Fibroblast of the conjunctiva (primary cell): ENCODE measurements at places on chromosomes 6 and 20.

DNA sequence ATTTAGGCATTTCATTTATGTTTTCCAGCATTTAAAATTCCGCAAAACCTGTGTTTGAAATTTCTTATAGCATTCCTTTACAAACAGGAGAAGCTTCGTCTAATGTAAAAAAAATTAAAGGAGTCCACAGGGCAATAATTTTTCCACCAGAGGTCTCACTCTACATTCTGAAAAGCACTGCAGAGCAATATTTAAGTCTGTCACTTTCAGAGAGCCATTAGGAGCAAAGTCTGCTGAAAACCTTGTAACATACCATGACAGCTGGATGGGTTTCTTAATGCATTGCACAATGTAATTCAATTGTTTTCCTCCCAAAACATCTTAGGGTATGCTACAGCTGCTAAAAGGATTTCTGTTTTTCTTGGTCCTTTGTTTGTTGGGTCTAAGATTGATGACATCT lies 18.0 kb downstream of the BAG2 start:
- DNase-seq, result peak; percentile 59

DNA sequence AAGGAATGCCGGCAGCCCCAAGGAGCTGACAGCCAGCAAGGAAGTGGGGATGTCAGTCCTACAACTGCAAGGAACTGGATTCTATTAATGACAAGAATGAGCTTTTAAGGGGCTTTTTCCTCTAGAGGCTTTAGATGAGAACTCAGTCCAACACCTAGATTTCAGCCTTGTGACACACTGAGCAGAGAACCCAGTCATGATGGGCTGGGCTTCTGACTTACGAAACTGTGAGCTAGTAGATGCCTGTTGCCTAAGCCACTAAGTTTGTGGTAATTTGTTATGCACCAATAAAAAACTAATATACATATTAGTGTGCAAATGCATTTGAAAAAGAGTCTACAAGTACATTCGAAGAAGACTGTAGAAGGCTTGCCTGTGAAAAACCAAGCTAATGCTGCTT lies 263.3 kb downstream of the SOX4 start:
- DNase-seq, result no peak

- DNase-seq, result no peak
Measured at GRCh38 chr6:2186516-2186915, 58.9 kb downstream of the GMDS start.

DNA sequence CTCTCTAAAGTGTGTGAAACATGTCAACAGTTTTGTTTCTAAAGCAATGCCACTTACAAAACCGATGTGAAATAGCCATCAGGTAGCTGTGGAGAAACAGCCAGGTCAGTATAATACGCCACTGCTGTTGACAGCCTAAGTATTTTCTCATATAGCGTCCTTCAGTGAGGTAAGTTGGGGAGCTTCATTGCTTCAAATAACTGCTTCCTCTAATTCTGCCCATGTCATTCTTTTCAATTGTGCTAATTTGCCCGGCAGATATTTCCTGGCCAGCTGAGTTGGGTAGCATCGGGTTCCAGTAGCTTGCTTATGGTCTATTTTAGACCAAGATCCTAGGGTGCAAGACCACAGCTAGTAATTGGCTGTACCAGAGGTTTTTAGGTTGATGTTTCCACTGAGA lies 2.1 kb upstream of the ARMC2 start:
- DNase-seq, result no peak

- no peak for DNase-seq
Measured at GRCh38 chr20:36246401-36246800, 10.1 kb downstream of the AAR2 start.

DNA sequence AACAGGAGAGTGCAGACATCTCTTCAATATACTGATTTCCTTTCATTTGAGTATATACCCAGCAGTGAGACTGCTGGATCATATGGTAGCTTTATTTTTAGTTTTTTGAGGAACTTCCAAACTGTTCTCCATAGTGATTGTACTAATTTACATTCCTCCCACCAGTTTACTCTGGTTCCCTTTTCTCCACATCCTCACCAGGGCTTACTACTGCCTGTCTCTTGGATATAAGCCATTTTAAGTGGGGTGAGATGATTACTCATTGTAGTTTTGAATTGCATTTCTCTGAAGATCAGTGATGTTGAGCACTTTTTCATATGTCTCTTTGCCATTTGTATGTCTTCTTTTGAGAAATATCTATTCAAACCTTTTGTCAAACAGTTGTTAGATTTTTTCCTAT lies 64.9 kb upstream of the HMGCLL1 start:
- DNase-seq, result peak; percentile 63

DNA sequence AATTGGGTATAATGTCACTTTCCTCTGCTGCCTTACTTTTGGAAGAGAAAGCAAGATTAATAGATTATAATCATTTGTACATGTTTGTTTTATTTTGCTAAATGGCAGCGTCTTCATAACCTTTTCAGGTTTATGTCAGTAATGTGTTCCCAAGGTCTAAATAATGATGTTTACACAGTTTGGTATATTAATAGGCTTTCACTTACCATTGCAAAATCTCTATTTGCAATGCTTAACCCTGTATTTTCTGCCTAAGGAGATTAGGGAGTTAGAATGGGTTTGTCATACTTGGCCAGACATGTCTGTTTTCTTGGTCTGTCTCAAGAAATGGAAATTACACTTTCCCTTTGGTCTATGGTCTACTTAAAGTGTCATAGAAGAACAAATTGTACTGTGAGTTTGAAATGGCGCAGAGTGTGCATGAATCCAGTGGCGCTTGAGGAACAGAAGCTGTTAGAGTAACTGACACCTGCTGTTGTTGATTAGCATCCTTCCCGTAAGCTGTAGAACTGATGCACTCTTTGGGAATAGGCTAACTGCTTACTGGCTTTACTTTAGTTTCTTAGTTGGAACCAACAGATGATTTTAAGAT lies 261.1 kb downstream of the SAMD5 start:
- no peak for DNase-seq

- no peak for DNase-seq
Measured at GRCh38 chr6:17469006-17469832, 75.8 kb downstream of the CAP2 start.

- DNase-seq, result no peak
Measured at GRCh38 chr6:153003366-153003690, 819 bp upstream of the MTRF1L start.

GRCh38 chr6:34189806-34190503 lies 44.1 kb upstream of the GRM4 start:
- no peak for DNase-seq

- no peak for DNase-seq
Measured at GRCh38 chr6:122995921-122996793, at the start of gene CLVS2. Gene CLVS2 (plus strand): TSS chr6:122996235. CDS start chr6:122997778, 1,543 bp downstream.

- DNase-seq, result no peak
Measured at GRCh38 chr6:2658788-2659187, 91.9 kb downstream of the MYLK4 start.

DNA sequence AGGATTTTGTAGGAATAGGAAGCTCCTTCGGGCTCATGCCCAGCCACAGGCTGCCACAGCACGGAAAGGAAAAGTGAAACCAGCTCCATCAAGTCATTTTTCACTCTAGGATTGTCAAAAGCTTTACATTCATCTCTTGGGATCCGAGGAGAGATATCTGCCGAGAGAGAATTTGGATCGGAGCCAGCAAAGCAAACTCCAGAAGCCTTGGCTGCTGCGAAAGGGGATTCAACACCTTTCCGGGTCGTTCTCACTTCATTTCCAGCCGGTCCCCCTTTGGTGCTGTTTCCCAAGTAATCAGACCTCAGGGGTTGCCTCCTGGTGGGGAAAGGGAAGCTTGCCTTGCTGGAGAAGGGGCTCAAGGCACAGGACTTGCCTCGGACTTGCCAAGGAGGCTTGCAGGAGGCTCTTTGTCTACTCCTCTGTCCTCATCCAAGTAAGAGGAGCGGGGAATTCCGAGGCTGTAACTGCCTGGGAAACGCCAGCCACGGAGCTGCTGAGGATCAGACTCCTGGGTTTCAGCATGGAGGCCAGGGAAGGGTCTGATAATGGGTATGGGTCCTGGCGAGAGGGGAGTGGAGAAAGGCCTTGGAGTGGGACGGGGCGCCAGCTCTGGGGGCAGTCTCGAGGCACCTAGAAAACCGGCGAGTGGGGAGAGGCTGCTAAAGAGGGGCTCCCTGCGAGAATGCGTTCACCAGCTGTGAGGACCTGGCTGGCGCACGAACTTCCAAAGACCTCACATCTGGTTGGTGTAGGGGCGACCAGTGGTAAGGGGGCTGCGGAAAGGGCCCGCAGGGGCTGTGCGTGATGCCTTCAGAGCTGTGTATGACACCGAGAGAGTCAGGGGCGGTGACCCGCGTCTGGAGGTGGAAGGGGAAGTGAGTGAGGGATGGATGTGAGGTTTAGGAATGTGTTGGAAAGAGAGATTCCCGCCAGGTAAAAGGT lies 702 bp downstream of the ETV7 start:
- peak; percentile 13 for DNase-seq

GRCh38 chr6:111793711-111794111 lies 79.5 kb downstream of the FYN start:
- no peak for DNase-seq

DNA sequence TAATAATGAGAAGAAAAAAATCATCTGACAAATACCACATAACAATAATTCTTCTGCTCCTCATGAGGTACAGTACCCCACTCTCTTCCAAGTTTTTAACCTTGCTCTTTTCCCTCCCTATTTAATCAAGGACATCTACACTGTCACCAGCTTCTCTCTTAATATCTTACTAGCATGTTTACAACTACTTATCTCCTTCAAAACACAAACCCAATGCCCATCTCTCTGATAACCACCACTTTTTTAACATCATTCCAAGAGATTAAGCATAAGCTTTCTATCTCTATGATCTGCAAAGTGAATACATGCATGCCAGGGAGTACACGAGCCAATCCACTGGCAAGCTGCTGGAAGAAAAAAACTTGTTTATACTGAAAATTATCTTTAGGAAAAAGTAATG lies 10.3 kb downstream of the CEP85L start:
- DNase-seq, result no peak

DNA sequence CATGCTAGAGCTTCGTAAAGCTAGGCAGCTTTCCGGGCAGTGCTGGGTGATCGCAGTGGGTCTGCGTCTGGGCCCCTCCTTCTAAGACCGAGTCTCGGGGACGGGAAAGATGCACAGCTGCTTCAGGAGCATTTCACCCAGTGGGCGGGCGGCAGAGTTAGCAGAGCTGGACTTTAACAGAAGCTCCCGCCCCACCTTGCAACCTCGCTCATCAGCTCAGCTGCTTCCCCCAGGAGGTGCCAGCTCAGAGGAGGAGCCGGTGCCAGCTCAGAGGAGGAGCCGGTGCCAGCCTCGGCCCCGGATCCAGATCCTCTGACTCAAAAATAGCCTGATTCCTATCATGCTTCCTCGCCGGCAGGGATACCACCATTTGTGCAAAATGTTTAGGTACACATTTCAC lies 94.5 kb upstream of the RPS6KA2 start:
- DNase-seq, result no peak

DNA sequence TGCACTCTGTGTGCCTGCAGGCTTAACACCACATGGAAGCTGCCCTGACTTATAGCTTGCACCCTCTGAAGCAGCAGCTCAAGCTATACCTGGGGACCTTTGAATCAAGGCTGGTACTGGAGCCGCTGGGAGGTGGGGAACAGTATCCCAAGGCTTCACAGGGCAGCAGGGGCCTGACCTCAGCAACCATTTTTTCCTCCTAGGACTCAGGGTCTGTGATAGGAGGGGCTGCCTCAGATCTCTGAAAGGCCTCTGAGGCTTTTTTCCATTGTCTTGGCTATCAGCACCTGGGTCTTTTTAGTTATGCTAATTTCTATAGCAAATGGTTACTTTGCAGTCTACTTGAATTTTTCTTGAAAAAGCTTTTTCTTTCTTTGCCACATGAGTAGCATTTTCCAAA lies 80.2 kb upstream of the OPRM1 start:
- DNase-seq, result no peak

- DNase-seq, result no peak
Measured at GRCh38 chr6:37765182-37765775, 54.2 kb upstream of the ZFAND3 start.

DNA sequence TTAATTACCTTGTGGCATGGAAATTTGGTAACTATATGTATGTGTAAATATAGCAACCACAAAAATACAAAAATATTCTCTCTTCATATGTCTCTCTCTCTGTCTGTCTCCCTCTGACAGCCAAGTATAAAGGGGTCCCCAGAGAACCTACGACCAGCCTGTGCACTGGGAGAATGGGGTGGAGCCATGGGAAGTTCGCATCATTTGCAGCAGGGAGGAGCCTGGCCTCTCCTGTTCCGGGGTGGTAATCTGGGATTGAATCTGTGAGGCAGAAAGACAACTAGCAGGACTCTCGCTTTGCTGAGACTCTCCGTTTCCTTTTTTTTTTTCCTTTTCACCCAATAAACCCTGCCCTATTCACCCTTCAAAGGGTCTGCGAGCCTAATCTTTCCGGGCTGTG lies 1109.1 kb downstream of the HACE1 start:
- no peak for DNase-seq

DNA sequence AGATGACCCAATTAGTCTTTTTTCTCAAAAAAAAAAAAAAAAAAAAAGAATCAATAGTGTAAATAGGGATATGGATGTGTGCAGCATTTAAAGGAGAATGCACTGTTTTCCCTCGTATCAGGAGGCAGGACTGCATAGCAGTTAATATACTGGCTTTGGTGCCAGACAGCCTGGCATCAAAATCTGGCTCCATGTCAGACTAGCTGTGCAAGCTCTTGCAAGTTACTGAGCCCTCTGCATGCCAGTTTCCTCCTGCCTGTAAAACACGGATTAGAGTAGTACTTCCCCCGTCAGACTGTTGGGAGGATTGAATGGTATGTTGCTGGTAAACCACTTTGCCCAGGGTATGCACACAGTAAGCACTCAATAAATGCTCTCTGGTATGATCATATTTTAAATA lies 594.2 kb upstream of the CHD6 start:
- DNase-seq, result no peak

DNA sequence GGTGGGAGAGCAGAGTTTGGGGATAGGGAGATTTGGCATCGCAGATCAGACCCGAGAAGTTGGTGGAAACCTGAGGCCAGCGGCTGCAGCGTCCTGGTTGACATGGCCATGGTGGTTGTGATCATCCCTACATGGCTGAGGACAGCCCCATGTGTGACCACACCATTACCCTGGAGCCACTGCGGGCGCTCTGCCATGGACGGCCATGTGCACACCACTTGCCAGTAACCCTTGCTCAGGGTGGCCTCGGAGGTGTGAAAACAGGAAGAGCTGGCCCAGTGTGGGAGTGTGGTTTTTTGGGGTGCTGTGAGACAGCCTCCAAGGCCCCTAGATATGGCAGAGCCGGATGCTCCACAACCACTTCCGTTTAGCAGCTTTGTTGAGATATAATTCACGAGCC lies 64.4 kb downstream of the TMEM242 start:
- no peak for DNase-seq
